ENCODE measurements at places on chromosomes 6 and 20.

GRCh38 chr6:91691449-91691848, 1104.6 kb upstream of the MAP3K7 start:
- no peak for DNase-seq

DNA sequence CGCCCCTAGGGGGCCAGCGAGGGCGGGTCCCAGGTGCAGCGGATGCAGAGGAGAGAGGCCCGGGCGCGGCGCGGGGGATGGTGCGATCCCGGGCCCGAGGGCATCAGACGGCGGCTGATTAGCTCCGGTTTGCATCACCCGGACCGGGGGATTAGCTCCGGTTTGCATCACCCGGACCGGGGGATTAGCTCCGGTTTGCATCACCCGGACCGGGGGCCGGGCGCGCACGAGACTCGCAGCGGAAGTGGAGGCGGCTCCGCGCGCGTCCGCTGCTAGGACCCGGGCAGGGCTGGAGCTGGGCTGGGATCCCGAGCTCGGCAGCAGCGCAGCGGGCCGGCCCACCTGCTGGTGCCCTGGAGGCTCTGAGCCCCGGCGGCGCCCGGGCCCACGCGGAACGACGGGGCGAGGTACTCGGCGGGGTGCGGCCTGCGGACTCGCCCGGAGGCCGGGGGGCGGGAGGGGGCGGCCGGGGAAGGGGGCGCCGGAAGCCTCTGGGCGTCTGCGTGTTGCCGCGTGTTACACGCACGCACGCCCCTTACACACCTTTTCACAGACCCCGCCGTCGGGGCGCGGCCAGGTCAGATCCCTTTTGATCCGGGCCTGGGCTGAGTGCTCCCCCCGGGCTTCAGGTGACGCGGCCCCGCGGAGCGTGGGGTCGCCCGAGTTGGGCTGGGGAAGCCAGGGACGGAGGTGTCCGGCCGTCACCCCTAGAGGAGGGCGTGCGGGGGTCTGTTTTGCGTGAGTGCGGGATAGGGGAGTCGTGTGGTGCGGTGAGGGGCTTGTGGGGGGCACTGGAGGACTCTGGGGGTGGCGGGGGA, 412 bp downstream of the TRIB3 start:
- DNase-seq: no peak

GRCh38 chr20:45163083-45163803, 11.5 kb upstream of the PI3 start:
- no peak for DNase-seq

DNA sequence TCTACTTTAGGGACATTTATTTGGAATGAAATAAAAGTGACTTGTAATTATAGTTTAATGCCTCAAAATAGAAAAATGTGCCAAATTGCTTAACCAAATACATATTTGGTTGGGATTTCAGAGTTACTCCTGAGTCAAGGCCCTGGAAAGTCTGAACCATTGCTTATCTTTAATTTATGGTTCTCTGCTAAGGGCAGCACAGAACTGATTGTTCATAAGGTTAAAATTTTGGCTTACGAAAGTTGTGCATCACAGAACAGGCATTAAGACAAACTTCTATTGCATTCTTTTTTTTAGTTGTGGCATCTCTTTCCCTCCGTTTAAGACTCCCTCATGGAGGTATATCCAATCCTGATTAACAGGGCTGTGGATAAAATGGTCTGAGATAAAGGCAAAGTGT, 92.2 kb upstream of the TENT5A start:
- no peak for DNase-seq
